ENCODE measurements at places on chromosomes 7 and 10. TPM values are rescaled to one million over a fixed set of nuclear protein-coding genes. Genes with fewer than 3 reads are reported as not detected.

Gene ASB10
- 42.6 TPM for total RNA-seq

- no peak for DNase-seq
Measured at GRCh38 chr7:128075242-128076095, 44.2 kb upstream of the LRRC4 start.

Gene HGF
- total RNA-seq, result 1.6 TPM

GRCh38 chr7:113810080-113810744, 108.6 kb downstream of the PPP1R3A start:
- no peak for DNase-seq

GRCh38 chr10:31926765-31927564, 1.7 kb downstream of the ARHGAP12 start:
- DNase-seq, result no peak

GRCh38 chr10:76382381-76382851, 951.0 kb downstream of the LRMDA start:
- DNase-seq, result no peak

DNA sequence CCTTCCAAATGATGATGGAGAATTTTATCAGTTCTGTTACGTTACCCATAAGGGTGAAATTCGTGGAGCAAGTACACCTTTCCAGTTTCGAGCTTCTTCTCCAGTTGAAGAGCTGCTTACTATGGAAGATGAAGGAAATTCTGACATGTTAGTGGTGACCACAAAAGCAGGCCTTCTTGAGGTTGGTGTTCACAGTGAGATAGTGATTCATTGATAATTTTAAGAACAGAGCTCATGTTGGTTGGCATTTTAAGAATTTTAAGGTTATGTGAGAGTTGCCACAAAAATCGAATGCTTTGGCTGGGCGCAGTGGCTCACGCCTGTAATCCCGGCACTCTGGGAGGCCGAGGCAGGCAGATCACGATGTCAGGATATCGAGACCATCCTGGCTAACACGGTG, 25.9 kb downstream of the TAX1BP1 start:
- no peak for DNase-seq

GRCh38 chr10:93820434-93820833, 62.7 kb downstream of the LGI1 start:
- no peak for DNase-seq

- no peak for DNase-seq
Measured at GRCh38 chr10:22908837-22909236, 19.0 kb upstream of the ARMC3 start.

DNA sequence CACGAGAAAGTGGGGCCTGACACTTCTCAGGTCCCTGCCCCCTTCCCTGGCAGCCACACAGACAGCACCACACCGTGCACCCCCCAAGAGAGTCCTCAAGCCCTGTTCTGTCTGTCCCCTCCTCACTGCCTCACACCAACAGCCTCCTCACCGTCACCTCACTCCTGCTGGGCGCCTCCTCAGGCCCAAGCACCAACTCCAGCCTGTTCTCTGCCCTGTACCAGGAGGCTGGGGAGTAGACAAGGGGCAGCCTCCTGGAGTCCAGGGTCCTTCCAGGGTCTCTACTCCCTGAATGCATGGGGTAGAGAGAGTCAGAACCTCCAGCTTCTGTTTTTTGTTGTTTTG, 26.9 kb upstream of the ELN start:
- no peak for DNase-seq

GRCh38 chr10:72174297-72174662, 41.5 kb upstream of the ANAPC16 start:
- no peak for DNase-seq

- DNase-seq, result no peak
Measured at GRCh38 chr10:43389867-43390266, 18.4 kb downstream of the FXYD4 start.

DNA sequence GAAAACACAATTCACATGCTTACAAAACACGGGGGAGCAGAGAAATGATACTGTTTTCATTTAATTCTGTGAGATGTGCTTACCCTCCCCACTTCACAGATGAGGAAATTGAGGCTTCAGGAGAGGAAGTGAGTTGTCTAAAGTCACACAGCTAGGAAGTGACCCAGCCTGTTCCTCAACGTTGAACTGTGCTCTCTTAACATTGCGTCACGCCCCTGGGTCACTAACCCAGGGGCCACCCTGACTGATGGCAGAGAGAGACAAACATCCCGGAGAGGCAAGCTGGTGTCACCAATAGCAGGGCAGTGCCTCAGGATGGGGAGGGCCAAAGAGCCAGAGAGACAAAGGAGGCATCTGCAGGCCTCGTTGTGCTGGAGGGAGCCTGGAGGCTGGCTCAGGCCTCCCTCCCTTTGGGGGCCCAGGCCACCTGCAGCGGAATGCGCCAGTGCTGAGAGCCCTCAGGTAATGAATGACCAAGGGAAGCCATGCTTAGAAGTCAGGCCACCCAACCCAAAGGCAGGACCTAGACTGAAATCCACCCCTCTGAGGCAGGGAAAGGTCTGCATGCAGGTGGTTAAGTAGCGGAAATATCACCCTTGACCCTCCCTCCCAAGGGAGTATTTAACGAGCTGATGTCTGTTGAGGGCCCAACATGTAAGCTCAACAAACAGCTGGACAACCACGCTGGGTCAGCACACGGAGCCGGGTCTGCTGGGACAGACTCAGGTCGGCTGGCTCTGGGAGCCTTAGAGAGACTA, 81.3 kb downstream of the C10orf105 start:
- DNase-seq, result peak; percentile 65

Gene CHN2
- 17.7 TPM for total RNA-seq

GRCh38 chr7:43700059-43700501, 29.2 kb downstream of the COA1 start:
- no peak for DNase-seq

Gene IFIT5
- 7.1 TPM for total RNA-seq

Gene LIPK
- total RNA-seq, result not detected

Gene MCM10
- 0.30 TPM for total RNA-seq

- no peak for DNase-seq
Measured at GRCh38 chr7:108157606-108158335, 27.6 kb upstream of the LAMB4 start.

DNA sequence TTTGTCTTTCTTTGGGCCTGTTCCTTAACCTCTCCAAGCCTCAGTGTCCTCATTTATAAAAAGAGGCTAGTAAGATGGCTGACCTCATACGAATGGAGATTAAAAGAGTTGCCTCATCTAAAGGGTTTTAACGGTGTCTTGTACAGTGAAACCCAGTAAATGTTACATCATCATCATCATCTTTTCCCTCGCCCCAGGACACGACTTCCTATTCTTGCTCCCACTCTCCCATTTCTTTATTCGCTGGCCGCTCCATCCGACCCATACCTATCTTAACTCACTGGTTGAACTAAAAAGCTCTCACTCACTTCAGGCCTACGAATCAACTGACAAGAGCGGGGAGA, 554 bp downstream of the FRA10AC1 start:
- DNase-seq, result no peak

All from Right ventricle myocardium superior (tissue), 1 donor.